ENCODE measurements at places on chromosomes 7 and 10. TPM values are rescaled to one million over a fixed set of nuclear protein-coding genes. Genes with fewer than 3 reads are reported as not detected.

The RET gene
- 0.67 TPM for total RNA-seq

The SYCE1 gene
- total RNA-seq: 0.16 TPM

The ZNF727 gene
- total RNA-seq: 1.5 TPM

DNA sequence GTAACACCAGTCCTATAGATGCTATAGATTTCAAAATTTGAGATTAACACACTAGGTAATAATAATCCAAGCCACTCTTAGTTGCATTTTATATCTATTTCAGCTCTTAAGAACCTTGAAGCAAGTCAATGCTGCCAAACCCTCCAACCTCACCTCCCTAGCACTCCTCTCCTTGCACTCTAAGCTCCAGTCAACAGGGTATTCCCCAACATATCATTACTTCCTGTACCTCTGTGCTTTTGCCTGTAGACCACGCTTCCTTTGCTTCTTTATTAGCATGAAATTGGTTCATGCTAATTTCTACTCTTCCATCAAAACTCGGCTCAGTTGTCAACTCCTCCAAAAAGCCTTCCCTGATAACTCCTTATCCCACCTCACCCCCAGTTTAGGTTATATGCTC lies 24.6 kb downstream of the PEX1 start:
- no peak for DNase-seq

GRCh38 chr10:125129076-125129458 lies 31.3 kb downstream of the CTBP2 start:
- DNase-seq: no peak

- no peak for DNase-seq
Observed at GRCh38 chr10:24240041-24240751, 31.3 kb downstream of the KIAA1217 start.

DNA sequence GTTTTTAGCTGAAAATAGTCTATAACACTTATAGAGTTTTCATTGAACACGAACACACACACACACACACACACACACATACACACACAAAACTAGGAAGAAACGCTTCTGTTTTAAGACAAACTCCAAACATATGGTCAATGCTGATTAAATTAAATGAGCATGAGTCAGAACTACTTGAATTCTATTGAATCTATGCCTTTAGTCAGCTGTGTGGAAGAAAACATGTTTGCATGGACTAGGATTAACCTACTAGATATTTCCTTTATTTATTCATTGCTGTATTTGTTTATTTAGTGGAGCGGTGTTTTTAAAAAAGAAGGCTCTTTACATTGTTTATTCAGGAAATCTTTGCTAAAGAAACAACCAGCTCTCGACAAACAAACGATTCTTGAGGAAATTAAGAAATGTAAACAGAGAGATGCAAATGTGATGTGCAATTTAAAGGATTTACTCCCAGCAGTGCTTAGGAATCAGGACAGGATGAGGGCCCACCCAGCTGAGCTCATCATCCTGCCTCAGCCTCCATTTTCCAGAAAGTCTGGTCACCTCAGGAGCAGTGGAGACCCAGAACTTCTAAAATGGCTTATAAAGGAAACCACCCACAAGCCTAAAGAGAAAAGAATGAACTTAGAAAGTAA lies 83.2 kb downstream of the PDE1C start:
- DNase-seq: no peak

GRCh38 chr10:86876748-86877147 lies 80.7 kb downstream of the MMRN2 start:
- DNase-seq: no peak

GRCh38 chr7:64277630-64278029 lies 36.1 kb upstream of the ZNF736 start:
- no peak for DNase-seq

Measured in heart right ventricle (tissue), 16 donors.